ENCODE measurements at places on chromosomes 1 and 21.

DNA sequence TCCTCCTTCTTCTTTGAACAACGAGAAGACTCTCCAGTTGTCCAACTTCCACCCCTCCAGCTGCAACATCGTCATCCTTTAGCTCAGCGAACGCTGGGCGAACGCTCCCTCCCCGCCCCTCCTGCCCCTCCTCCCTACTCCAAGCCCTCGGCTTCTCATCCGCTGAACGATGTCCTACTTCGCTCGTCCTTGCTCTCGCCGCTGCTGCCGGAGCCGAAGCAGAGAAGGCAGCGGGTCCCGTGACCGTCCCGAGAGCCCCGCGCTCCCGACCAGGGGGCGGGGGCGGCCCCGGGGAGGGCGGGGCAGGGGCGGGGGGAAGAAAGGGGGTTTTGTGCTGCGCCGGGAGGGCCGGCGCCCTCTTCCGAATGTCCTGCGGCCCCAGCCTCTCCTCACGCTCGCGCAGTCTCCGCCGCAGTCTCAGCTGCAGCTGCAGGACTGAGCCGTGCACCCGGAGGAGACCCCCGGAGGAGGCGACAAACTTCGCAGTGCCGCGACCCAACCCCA, at the start of gene BCAN:
TSS of gene BCAN (plus strand) at position 357 of the 504 bp plus-strand sequence. CDS start 3,938 bp downstream, outside the sequence.
- peak; percentile 48 for DNase-seq

DNA sequence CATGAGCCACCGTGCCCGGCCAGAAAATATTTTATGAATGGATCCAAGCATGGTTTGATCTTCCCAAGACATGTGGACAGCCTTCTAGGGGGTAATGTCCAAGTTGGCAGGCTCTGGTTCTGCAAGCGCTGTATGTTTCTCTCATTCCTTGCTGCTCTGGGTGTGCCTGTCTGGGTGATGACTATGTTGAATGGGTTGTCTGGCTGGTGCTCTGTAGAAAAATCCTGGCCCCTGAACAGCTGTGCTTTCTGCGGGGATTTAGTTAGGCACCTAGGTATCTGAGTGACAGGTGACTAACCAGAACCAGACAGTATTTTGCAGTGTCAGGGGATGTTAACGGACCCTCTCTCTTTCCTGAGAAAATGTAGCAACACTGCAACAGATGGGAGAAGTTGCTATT, 14.1 kb downstream of the HUNK start:
- DNase-seq: no peak

DNA sequence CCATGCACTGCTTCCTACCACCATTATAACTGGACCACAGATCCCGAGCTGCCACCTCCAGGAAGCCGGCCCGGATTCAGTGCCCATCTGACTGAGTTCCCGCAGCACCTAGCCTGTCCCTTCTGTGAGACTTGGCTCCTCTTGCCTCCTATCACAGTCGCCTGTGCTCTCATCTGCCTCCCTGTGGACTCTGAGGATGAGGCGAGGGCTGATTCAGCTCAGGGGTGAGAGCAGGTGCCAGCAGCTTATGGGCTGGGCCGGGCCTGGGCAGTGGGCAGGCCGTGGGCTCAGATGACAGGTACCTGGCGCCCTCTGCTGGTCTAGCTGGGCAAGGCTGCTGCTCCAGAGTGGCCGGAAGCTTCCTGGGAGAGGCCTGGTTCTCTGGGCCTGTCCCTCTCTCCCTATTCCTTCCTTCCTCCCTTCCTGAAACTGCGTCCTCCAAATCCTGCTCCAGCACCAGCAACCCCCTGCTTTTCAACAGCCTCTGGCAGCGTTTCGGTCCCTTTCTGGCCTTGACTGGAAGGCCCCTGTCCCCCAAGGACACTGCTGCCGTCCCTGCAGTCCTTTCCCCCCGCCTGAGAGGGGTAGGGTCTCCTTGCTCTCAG, 17.3 kb upstream of the PCSK9 start:
- DNase-seq: peak; percentile 88

- DNase-seq: no peak
These were observed 67.5 kb upstream of the PRDX6 start for GRCh38 chr1:173409613-173410012.

DNA sequence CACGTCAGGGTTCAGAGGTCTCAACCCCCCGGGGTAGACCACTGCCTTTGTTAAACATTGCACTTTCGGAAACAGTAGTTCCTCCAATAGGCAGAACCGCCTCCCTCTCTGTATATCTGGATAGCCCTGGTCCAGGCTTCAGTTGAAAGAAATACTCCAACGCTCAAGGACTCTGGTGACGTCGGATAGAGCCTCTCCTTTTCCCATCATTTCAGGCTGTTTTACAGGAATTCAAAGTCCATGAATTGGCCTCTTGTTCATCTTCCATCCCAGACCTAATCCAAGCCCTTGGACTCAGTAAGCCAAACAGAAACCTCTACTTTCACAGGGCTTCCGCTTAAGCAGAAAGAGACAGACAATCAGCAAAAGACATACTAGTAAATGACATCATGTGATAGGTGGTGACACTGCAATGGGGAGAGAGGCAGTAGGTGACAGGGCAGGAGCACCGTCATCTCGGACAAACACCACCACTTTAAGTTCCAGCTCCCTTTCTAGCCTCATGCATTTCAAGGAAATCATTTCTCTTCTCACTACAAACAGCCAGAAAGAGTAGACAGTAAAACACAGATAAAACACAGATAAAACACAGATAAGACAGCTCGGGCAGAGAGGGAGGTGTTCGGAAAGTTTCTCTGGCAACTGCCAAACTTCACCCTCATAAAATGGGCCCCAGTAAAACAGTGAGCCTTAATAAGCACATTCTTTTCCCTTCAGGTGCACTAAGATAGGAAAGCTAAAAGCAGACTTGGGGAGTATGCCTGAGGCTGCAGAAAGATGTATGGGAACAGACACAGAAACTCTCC, 2.3 kb upstream of the PLA2G2A start:
- DNase-seq: no peak

- no peak for DNase-seq
These were observed 21.8 kb downstream of the ACTA1 start for GRCh38 chr1:229412056-229412455.

GRCh38 chr1:145884675-145885074, 991 bp downstream of the ANKRD35 start:
- DNase-seq: no peak

GRCh38 chr1:40038697-40039096, 1.8 kb upstream of the CAP1 start:
- DNase-seq: no peak

DNA sequence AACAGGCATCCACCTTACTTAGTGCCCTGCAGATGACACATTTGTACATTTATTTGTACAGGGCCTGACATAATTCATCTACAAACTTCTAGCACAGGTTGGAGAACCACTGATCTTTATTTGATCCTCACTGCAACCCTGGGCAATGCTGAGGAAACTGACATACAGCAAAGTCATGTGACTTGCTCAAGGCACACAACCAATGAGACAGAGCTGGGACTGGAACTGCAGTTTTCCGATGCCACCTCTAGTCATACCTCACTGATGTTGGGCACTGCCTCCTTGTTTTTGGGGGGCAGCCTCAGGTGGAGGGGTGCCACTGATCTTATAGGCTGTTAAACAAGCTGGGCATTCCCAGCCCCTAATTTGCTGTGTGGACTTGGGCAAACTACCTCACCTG, 3.4 kb downstream of the PROK1 start:
- no peak for DNase-seq

DNA sequence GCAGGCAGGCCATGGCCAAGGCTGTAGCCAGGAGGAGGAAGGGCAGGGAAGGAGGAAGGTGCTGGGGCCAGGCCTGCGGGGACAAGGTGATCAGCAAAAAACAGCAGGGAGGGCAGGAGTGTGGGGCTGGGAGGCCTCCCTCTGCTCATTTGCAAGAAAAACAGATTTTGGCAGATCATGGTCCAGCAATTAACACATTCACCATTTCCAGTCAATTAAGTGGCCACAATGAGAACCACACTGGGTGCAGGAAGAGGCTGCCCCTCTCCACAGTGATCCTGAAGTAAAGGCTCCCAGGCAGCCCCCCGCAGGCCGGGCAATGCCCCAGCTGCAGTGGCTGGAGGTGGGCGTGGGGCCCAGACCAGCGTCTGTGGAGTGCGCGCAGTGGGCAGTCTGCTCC, 54.6 kb downstream of the DMRTB1 start:
- no peak for DNase-seq

DNA sequence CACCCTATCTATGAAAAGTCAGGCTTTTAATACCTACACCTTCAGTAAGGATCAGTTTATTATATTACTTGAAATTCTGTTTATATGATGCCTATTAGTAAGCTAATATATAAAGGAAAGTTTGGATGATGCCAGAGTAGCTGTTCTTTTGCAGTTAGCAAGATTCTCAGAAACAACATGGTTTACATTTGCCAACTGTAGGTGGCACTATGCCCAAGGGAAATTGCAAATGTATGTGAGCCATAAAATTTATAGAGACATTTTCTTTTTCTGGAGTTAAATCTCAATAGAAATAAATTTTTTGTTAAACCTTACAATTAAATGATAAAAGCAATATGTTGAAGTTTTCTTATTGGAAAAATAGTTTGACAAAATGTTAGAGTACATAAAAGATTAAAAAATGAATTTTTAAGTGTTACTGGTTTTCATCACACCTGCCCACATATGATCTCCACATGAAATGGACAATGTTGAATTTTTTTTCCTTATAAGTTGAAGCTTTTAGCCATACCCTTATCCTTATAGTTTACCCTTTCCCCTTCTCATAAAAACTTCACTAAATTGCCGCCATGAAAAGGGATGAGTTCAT, 32.1 kb upstream of the EPHX4 start:
- DNase-seq: peak; percentile 64

DNA sequence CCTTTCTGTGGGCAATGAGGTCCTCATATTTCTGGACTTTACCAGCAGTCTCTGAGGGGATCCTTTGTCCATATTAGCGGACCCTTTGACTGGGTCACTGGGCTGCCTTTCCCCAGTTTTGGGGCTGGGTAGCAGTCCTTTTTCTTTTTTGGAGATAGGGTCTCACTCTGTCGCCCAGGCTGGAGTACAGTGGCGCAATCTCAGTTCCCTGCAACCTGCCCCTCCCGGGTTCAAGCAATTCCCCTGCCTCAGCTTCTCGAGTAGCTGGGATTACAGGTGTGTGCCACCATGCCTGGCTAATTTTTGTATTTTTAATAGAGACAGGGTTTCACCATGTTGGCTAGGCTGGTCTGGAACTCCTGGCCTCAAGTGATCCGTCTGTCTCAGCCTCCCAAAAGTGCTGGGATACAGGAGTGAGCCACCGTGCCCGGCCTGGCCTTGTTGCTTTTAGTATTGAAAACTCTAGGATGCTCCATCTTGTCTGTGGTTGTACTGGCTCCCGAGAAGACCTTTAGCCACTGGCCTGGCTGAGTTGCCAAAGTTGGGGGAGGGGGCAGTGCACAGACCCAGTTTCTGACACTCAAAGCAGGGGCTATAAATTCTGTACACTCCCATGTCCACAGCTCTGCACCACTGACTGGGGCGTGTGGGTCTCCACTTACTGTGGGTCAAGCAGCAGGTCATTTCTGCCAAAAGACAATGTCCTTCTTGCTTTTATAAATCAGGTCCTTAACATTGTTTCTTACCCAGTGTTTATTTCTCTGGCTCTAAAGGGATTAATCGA, 33.1 kb downstream of the MAN1C1 start:
- no peak for DNase-seq

Data from activated CD4-positive, alpha-beta T cell treated with anti-CD3 and anti-CD28 coated beads for 36 hours (primary cell).